ENCODE measurements at places on chromosomes 5 and 9.

GRCh38 chr9:36045610-36046009 lies 8.9 kb downstream of the RECK start:
- DNase-seq: no peak

DNA sequence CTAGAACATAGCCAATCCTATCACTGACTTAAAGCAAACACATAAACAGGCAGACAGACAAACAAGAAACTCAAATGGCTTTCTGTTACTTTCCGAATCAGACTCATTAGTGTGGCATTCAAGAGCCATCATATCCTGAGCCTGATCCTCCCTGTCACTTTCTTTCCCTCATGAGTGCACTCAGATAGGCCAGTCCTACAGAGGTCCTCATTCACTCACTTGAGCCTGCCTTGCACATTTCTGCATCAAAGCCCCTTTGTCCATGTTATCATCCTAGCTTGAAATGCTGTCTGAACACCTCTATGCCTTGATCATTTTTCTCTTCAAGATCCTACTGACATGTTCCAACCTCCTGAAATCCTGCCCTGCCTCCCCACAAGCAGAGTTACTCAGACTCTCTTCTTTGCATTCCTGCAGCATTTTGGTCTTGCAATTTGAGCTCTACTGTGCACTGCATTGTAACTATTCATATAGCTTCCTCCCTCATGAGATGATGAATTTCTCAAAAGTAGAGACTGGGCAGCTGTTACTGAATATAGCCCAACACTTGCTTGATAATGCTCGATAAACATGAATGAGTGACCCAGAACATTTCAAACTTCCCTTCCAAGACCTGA lies 126.9 kb downstream of the PALM2AKAP2 start:
- no peak for DNase-seq

- no peak for DNase-seq
Observed at GRCh38 chr9:126505697-126506346, 107.9 kb upstream of the LMX1B start.

- DNase-seq: no peak
Observed at GRCh38 chr5:116424951-116425350, 149.7 kb downstream of the SEMA6A start.

GRCh38 chr5:43033841-43034590 lies 6.1 kb downstream of the ANXA2R start:
- peak; percentile 65 for DNase-seq
